ENCODE measurements at places on chromosomes 2 and 18.

GRCh38 chr2:205937211-205937610 is 148.8 kb downstream of the INO80D start:
- DNase-seq: no peak

DNA sequence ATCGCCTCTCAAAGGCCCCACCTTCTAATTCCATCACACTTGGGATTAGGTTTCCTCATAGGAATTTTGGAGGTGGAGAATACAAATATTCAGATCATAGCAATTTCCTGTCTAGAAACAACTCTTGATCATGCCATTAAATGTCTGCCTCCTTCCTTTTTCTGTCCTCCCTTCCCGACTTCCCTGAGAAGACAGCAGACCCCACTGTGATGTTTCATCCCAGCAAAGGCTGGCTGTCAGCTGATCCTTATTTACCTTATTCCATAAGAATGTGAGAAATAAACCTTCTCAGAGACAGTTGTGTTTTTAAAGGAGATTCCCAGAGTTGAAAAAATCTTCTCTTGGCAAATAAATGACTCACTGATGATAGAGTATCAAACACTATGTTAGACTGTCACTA is 133.9 kb downstream of the TDRD15 start:
- DNase-seq: no peak

DNA sequence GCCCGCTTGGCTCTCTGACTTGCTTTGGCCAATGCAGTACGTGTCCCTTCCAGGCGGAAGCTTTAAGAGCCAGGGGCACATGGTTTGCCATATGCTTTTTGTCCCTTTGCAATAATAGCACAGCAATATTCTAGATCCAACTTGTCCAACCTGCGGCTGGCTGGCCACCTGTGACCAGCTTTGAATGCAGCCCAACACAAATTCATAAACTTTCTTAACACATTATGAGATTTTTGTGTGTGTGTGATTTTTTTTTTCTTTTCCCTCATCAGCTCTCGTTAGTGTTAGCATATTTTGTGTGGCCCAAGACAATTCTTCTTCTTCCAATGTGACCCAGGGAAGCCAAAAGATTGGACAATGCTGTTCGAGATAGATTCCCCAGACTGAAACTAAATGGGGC is 119.3 kb upstream of the SIX3 start:
- no peak for DNase-seq

- no peak for DNase-seq
Observed at GRCh38 chr2:194411221-194411620, 1245.8 kb upstream of the SLC39A10 start.

GRCh38 chr18:42765302-42765701 is 350.2 kb downstream of the RIT2 start:
- DNase-seq: no peak

GRCh38 chr18:56565046-56565445 is 73.3 kb downstream of the TXNL1 start:
- no peak for DNase-seq

GRCh38 chr2:46353509-46353908 is 56.3 kb downstream of the EPAS1 start:
- no peak for DNase-seq
